Activated CD8-positive, alpha-beta memory T cell treated with anti-CD3 and anti-CD28 coated beads, Interleukin-2, amount 10 ng/mL, durations not matched to agents 7 days and 5 days (primary cell): ENCODE measurements at places on chromosomes 16 and 17. TPM values are rescaled to one million over a fixed set of nuclear protein-coding genes. Genes with fewer than 3 reads are reported as not detected.

GRCh38 chr16:81784072-81784795, 5.1 kb downstream of the PLCG2 start:
- no peak for DNase-seq

GRCh38 chr16:16015849-16016248, 66.4 kb downstream of the ABCC1 start:
- DNase-seq = no peak

DNA sequence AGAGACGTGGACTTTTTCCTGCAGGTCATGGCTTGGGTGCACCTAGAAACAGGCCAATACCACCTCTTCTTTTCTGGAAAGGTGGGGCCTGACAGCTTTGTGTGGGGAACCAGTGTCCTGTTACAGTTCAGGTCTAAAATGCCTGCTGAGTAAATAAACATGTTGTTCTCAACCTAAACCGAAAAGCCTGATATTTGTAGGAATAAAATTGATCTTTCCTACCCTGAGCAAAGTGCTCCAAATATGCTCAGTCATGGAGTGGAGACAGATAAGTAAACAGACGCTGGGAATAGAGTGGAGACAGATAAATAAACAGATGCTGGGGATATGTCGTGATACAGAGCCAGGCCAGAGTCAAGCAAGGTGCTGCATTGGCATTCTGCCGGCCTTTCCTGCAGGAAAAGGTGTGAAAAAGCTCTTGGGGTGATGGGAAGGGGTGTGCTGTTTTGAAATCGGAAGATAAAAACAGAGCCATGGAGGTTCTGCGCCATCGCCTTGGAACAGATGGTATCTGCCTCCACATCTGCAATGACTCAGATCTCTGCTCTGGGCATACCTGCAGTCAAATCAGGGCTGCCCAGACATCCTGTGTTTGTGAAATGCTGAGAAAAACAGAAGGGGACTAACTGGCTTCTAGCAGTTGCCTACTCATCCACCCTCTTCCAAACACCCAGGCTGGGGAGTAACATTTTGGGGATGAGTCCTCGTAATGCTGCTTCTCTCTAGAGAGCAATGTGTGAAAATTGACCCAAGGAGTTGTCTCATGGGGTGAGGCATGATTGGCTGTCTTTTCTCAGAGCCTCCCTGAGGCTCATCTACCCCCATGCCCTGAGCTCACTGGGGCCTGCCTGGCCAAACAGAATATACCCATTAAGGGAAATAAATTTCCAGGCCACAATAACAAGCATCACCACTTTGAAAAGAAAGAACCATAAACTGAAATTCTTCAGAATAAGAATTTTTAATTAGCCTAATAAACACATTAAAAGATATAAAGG, 16.8 kb upstream of the TRPV2 start:
- DNase-seq = peak; percentile 54

GRCh38 chr17:64491034-64491860, 5.6 kb downstream of the POLG2 start:
- DNase-seq = peak; percentile 76

DNA sequence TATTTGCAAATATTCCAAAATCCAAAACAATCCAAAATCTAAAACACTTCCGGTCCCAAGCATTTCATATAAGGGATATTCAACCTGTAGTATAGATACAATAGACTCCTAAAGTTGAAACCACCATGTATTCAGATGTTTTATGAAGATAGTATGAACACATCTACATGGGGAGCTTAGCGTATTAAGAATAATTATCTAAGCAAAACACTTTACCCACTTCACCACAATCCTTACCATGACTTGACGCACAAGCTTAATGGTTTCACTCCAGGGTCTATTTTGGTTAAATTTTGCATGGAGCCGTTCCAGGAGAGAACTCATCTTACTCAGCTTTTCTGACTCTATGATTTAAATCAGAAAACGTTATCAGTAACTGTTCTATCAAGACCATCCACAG, 3.5 kb downstream of the MED1 start:
- no peak for DNase-seq

DNA sequence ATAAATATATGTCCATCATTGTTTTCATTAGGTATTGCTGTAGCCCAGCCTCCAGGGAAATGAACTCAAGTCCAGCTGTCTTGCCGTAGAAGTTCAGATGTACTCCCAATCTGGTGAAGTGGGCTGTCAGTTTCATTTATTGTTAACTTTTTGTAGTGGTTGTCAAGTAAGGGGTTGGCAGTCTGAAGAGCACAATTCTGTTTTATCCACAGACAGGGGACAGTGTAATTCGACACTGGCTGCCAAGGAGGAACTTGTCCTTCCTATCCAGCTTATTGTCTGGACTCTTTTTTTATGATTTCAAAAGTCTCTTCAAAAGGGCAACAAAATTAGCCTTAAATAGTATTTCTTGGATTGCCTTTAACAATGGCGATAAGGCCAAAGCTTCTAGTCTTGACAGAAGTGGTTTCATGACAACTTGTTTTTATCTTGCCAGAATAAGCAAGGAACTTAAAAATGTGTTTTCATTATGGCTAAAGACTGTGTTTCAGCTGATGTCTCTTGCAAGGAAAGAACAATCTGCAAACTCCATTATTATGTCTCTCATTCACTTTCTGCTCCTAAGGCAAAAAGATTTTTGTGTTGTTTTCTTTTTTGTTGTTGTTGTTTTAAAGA, 73.9 kb upstream of the TANC2 start:
- no peak for DNase-seq

- no peak for DNase-seq
These were observed 435.3 kb upstream of the ZFHX3 start for GRCh38 chr16:73483076-73483791.

DNA sequence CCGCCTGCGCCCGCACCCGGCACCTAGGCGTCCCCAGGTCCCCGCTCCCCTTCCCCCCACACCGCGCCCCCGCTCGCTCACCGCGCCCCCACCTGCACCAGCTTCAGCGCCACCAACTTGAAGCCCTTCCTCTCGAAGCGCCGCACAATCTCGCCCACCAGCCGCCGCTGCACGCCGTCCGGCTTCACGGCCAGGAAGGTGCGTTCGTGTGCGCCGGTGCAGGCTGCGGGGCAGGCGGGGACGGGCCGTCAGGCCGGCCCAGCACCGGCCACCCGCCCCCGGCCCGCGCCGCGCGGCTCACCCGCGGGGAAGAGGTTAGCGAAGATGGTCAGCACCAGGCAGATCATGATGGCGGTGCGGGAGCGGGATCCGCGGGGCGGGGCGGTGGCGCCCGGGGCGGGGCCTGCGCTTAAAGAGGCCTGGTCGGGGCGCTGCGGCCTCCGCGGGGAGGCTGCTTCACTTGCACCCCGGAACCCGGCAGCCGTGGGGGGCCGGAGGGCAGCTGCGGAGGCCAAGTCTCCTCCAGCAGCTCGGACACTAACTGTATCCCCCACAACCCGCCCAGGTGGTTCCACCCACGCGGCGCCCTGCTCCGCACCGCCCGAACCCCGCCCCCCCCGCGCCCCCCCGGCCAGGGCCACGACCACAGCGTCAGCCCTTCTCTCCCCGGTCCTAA, at the start of gene NME3:
NME3 (minus strand) TSS at position 356 of the 676 bp plus-strand sequence; CDS start at position 347, 9 bp downstream.
- peak; percentile 86 for DNase-seq

DNA sequence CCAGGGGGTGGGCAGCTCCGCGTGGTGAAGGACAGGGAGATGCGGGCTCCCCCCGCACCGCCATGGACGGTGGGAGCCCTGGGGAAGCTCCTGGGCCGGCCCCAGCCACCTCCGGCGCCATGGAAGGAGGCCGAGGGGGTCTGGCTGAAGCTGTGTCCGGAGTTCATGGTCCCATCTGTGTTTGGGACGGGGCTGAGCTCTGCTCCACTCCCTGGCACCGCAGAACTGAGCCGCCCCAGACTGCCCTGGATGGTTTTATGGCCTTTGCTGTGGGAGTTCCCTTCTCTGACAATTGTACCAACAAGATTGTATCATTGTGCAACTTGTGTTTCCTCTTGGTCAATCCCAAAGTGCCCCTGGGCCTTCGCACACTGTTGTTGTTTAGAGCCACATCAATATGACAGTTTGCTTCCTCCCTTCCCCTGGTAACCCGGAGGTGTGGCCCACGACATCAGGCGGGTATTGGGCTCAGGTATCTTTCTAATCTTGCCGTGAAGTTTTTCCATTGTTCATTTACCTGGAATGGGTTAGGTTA, 942 bp downstream of the KRT23 start:
- DNase-seq = no peak

DNA sequence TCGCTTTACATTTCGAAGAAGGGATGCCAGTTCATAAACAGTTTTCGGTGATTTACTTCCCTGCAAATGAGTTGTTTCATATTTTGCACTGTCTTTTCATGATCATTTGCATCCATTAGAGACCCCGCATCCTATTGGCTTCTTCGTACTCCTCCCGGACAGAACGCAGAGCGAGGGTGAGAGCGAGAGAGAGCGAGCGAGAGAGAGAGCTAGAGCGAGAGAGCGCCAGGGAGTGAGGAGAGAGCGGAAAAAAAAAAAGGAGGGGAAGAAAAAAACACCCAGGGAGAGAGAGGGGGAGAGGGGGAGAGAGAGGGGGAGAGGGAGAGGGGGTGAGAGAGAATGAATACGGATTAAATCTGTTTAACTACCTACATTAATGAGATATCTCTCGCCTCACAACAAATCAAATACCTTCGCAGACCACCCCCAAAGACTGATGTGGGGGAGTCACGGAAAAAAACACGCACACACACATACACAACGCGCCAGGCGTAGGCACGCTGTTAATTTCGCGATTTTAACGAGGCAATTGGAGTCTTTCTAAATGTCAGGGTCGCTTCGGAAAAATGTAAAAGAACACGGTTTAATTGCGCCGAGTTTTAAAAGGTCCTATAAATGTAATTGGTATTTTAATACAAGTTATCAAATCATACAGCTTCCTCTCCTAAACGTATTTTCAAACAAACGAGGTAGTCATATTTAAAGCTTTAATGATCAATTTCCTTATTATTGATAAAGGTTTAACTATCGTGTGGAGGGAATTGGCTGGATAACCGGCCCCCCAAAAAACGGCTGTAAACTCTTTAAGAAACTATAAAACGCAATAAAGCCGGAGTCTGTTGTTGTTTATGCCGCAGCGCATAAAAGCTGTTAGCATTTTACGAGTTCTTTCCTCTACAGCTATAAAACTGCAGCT, at the start of gene HOXB8:
HOXB8 (minus strand) TSS at position 246 of the 916 bp plus-strand sequence. CDS start 588 bp downstream, outside the sequence.
- no peak for DNase-seq

- DNase-seq = no peak
These were observed 8.9 kb downstream of the ZNF319 start for GRCh38 chr16:57991551-57992059.

- no peak for DNase-seq
These were observed 25.9 kb downstream of the HOXB1 start for GRCh38 chr17:48504953-48505352.

GRCh38 chr16:15949210-15950160, at the start of gene ABCC1:
Gene ABCC1, plus strand, starts transcription at chr16:15949616. Its CDS starts 136 bp downstream, at chr16:15949752.
- peak; percentile 67 for DNase-seq

DNA sequence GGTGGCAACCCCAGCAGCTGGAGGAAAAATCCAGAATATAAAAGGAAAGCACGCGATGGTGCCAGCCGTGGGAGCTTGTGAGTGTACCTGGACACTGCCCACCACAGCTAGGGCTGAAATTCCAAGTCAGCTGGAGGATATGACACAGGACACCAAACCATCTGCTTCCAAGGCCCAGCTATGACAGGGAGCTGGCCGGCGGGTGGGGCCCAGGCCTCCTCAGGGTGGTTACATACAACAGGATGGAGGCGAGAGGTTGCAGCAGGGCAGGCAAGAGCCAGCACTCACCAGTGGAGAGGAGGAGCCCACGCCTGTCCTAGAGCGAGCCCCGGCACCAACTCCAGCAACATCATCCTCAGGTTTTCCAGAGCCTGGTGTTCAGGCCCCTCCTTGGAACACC, 163.2 kb upstream of the RPL38 start:
- no peak for DNase-seq

Gene OR3A3
- not detected for total RNA-seq

Gene SCARF1
- 0.70 TPM for total RNA-seq

Gene EFNB3
- not detected for total RNA-seq

Gene TK1
- total RNA-seq = 164 TPM

Gene MCRIP1
- total RNA-seq = 50.1 TPM

Gene KLHDC4
- total RNA-seq = 86.0 TPM

Gene ZMYND15
- total RNA-seq = 0.12 TPM
